ENCODE measurements at places on chromosomes 1 and 21. TPM values are rescaled to one million over a fixed set of nuclear protein-coding genes. Genes with fewer than 3 reads are reported as not detected.
A peak's percentile ranks its signal among the peaks of the same experiment; 100 is the strongest.

HOOK1 gene
- total RNA-seq = 23.7 TPM

DNA sequence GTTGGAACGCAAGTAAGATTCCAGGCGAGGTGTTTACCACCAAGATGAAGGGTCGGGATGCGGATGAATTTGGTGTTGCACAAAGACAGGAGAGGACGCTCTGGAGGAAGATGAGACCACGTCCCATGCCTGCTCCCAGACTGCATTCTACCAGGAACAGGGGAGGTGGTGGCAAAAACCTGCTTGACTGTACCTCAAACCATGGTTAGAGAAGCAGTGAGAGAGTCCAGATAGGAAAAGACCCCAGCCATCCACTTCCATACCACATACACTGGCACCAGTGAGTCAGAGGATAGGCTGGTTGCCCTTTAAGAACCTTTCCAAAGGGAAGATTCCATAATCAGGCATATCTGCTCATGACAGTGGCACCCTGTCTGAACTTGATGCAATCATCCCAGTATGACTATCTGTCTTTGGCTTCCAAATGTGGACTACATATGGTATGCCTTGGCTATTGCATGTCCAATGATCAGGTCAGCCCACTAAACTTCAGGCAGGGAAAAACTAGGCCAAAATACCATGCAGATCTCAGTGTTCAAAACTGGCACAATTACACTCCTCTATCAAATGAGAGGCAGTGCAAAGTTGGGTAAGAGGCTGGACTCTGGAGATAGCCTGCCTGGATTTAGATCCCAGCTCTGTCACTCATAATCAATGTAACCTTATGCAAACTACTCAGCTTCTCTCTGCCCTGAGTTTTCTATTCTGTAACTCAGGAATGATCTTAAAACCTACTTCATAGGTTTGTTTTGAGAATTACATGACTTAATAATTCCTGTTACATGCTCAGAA is 20.6 kb downstream of the NPR1 start:
- H3K4me1 ChIP-seq = peaks cover 24% of the 10 kb centered on the region
- no peak overlapping the region for H3K27ac ChIP-seq
- H3K27me3 ChIP-seq = no peaks in the 10 kb centered on the region
- no peak for DNase-seq
- H3K36me3 ChIP-seq = no peaks in the 10 kb centered on the region

IVL gene
- not detected for total RNA-seq

GRCh38 chr1:99613716-99614115 is 32.2 kb upstream of the PALMD start:
- no peaks in the 10 kb centered on the region for H3K36me3 ChIP-seq
- H3K4me1 ChIP-seq = no peaks in the 10 kb centered on the region
- no peak for DNase-seq

CTTNBP2NL gene
- 28.7 TPM for total RNA-seq

DNA sequence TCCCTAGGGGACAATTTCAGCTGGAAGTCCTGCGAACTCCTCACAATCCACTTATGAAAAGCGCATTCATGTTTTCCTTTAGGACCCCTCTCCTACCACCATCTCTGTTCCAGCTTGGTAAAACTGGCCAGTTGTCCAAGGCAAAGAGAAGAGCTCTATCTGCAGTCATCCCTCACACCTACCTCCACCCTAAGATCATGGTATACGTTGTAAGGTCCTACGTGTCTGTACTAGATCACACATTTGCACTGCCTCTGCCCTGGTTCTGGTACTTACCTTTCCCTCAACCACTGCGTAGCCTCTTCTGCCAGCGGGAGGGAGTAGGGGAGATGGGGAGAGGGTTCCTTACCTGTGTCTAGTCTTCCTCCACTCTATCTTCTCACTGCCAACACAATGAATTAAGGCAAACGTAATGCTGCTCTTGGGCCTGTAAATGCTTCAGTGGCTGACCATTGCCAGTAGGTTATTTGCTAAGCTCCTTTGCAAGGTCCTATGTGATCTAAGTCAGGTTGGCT is 739 bp upstream of the NUP133 start:
- peaks cover 11% of the 10 kb centered on the region for H3K4me1 ChIP-seq
- no peaks in the 10 kb centered on the region for H3K27me3 ChIP-seq
- no peaks in the 10 kb centered on the region for H3K36me3 ChIP-seq
- H3K27ac ChIP-seq = peak overlapping the region; percentile 73

EPHB2 gene
- total RNA-seq = 31.1 TPM

DNA sequence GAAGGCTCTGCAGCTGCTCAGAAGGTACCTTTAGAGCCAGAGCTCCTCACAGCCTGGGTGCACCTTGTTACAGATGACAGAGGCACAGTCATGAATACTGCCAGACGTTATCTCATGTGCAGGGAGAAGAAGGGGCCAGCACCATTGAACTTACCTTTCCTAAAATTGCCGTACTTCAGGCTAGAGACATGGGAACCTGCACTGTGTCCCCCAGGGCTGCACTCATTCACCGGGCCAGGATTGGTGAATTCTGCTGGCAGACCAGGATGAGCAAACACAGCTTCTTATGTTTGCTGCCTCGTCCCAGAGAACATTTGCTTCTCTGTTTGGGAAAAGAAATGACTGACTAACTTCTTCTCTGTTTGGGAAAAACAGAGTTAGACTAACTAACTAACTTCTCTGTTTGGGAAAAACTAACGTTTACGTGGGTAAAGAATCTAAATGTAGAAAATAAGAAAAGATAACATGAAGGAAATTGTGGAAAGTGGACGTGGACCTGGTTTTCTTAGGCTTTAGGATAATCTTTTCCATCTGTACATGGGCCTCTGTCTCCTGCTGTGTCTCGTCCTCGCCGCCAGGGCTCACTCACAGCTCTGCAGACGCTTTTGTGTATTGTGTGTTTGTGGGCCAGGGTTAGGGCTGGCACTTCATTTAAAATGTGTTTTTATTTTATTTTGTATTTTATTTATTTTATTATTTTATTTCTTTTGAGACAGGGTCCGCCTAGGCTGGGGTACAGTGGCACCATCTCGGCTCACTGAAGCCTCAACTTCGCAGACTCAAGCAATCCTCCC is 9.9 kb downstream of the OBSCN start:
- H3K4me1 ChIP-seq = no peaks in the 10 kb centered on the region
- no peaks in the 10 kb centered on the region for H3K27me3 ChIP-seq
- no peak overlapping the region for H3K4me3 ChIP-seq
- no peak overlapping the region for H3K27ac ChIP-seq

DNA sequence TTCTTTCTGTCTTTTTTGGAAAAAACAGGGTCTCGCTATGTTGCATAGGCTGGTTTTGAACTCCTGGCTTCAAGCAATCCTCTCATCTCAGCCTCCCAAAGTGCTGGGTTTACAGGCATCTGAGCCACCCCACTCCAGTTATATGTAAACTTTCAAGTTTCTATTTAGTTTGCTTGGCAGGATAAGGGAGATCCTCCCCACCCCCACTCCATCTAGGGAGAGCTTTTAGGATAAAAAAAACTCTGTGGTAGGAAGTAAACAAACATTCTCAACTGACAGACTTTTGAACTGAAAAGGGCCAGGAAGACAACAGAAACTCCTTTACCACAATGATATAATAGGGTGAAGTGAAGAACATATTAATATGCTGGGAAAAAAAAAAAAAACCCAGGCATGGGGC is 41.0 kb upstream of the ZNF326 start:
- no peak overlapping the region for H3K4me3 ChIP-seq
- peak overlapping the region; percentile 94 for H3K27ac ChIP-seq
- H3K4me1 ChIP-seq = peaks cover 73% of the 10 kb centered on the region
- peak; percentile 29 for DNase-seq
- peaks cover 15% of the 10 kb centered on the region for H3K36me3 ChIP-seq

FCRL6 gene
- not detected for total RNA-seq

- no peak for DNase-seq
- no peaks in the 10 kb centered on the region for H3K36me3 ChIP-seq
- H3K4me1 ChIP-seq = peaks cover 63% of the 10 kb centered on the region
- H3K27ac ChIP-seq = no peak overlapping the region
Observed at GRCh38 chr1:116495535-116495934, 75.3 kb downstream of the CD58 start.

DNA sequence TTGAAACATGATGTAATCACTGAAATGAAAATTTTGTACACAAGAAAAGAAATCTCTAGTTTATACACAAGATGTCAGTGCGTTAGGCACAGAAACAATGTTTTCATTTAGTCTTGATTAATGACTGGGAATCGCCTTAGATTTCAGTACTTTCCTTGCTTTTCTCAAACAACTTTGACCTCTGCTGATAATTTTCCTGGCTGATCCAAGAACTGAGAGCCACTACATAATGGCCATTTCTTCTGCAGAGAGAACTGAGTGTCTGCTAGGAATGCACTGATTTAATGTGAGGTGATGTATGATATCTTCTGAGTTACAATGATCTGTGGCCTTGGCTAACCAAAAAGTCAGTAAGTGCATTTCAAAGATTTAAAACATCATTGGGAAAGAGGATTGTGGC is 308.1 kb downstream of the CTH start:
- 0 out of 2 replicates have a peak, but pooled peaks cover 2% of the 10 kb centered on the region for H3K27me3 ChIP-seq
- no peak overlapping the region for H3K4me3 ChIP-seq
- H3K4me1 ChIP-seq = no peaks in the 10 kb centered on the region

- no peaks in the 10 kb centered on the region for H3K36me3 ChIP-seq
- DNase-seq = no peak
- H3K4me1 ChIP-seq = no peaks in the 10 kb centered on the region
- H3K27ac ChIP-seq = no peak overlapping the region
- no peaks in the 10 kb centered on the region for H3K27me3 ChIP-seq
- H3K4me3 ChIP-seq = no peak overlapping the region
Observed at GRCh38 chr1:174337000-174337681, 110.6 kb upstream of the GPR52 start.

RHCE gene
- total RNA-seq = 0.78 TPM

GRCh38 chr1:203177470-203178039 is 1.9 kb upstream of the MYBPH start:
- H3K27ac ChIP-seq = 0 out of 2 replicates have a peak overlapping the region, but pooled peaks have one; percentile 31
- H3K4me3 ChIP-seq = no peak overlapping the region
- no peaks in the 10 kb centered on the region for H3K36me3 ChIP-seq
- peaks cover 40% of the 10 kb centered on the region for H3K4me1 ChIP-seq
- H3K27me3 ChIP-seq = no peaks in the 10 kb centered on the region
- DNase-seq = no peak

DNA sequence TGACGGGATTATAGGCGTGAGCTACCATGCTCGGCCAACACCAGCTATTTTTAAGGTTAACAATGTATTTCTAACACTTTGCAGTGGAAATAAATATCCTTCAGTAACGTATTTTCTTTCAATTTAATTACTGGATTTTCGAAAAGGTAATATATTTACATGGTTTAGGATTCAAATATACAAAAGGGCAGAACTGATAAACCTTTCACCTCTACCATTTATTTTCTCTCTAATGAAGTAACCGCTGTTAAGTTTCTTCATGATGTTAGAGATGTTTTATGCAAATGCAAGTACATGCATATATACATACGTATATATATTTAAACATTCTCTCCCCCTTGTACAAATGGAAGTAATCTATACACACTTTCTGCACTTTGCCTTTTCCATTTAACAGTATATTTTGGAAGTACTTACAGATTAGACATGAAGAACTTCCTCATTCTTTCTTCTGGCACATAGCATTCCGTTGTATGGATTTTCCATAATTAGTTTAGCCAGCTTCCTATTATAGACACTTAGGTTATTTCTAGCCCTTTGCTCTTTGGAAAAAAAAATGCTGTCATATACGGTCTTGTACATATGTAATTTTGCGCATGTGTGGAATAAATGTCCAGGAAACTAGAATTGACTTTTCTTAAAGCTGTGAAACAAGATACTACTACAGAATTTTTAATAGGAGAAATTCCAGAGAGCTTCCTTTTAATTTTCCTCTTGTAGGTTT is 14.9 kb upstream of the HJV start:
- no peaks in the 10 kb centered on the region for H3K27me3 ChIP-seq
- no peaks in the 10 kb centered on the region for H3K4me1 ChIP-seq
- H3K4me3 ChIP-seq = peak overlapping the region; percentile 74
- no peaks in the 10 kb centered on the region for H3K36me3 ChIP-seq
- H3K27ac ChIP-seq = 0 out of 2 replicates have a peak overlapping the region, but pooled peaks have one; percentile 9
- no peak for DNase-seq

LENEP gene
- total RNA-seq = 1.2 TPM

DNA sequence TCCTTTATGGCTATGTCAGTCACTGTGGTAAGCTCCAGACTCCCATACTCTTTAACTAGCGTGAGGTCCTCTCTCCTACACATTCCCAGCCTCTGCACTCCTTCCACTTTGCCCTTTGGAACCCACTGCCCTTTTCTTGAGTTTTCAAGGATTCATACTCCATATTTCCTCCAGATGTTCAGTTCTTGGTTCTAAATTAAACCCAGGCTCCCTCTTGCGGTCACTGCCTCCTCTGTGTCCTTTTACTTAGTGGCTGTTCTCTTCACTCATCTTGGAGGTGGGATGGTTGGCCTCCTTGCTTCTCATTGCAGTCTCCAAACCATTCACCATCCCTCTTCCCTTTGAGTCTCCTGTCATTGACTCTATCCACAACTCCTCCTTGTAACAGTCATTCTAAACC is 208.1 kb downstream of the TGFB2 start:
- H3K27me3 ChIP-seq = no peaks in the 10 kb centered on the region
- no peak for DNase-seq

DNA sequence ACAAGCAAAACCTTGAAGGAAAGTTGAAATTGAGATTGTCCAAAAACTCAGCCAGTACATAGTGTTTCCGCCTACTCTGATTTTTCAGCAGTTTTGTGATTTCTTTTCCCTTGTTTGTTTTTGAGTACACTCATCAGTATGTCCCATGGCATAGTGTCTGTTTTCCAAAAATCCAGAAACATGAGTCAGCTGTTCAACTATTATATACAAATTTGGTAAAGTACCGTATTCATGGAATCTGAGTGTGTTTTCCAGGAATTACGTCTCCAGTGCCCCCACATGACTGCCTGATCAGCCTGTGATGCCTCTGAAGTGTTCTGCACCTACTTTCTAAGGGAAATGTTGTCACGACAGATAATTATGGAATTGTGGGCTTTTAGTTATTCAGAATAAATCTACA is 186.8 kb downstream of the LTN1 start:
- no peaks in the 10 kb centered on the region for H3K27me3 ChIP-seq
- DNase-seq = no peak
- no peaks in the 10 kb centered on the region for H3K4me1 ChIP-seq

GRCh38 chr1:185843986-185844385 is 109.8 kb downstream of the HMCN1 start:
- H3K36me3 ChIP-seq = no peaks in the 10 kb centered on the region
- no peaks in the 10 kb centered on the region for H3K27me3 ChIP-seq
- DNase-seq = no peak

KLHL21 gene
- 24.4 TPM for total RNA-seq

GRCh38 chr21:41402231-41402630 is 23.8 kb upstream of the MX1 start:
- H3K4me1 ChIP-seq = peaks cover 6% of the 10 kb centered on the region
- H3K4me3 ChIP-seq = no peak overlapping the region
- DNase-seq = no peak
- no peak overlapping the region for H3K27ac ChIP-seq
- no peaks in the 10 kb centered on the region for H3K27me3 ChIP-seq
- no peaks in the 10 kb centered on the region for H3K36me3 ChIP-seq

DNA sequence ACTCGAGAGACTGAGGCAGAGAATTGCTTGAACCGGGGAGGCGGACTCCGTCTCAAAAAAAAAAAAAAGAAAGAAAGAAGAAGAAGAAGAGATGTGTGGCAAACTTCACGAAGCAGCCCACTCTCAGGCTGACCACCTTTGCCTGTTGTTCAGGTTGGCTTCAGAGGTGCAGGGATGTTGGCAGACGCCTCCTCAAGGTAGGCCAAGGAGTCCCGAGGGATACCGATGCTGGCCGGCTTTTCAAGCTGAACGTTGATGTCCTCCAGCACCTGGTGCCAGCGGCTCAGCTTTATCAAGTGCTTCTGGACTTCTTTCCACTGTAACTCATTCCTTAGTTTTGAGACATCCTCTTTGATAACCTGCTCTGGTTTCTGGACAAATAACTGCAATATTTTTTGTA is 243.8 kb upstream of the ADGRL2 start:
- no peaks in the 10 kb centered on the region for H3K27me3 ChIP-seq
- DNase-seq = no peak
- no peak overlapping the region for H3K4me3 ChIP-seq
- no peak overlapping the region for H3K27ac ChIP-seq
- no peaks in the 10 kb centered on the region for H3K36me3 ChIP-seq

RNF187 gene
- 182 TPM for total RNA-seq
